ENCODE measurements at places on chromosomes 4 and X.

- DNase-seq: no peak
Measured at GRCh38 chrX:109878236-109878635, 124.7 kb upstream of the TMEM164 start.

GRCh38 chrX:20974326-20974725, 399.9 kb upstream of the CNKSR2 start:
- no peak for DNase-seq

- DNase-seq: peak; percentile 54
Measured at GRCh38 chr4:137994853-137995252, 247.3 kb downstream of the SLC7A11 start.

GRCh38 chr4:189869236-189869635, 71.4 kb upstream of the FRG1 start:
- DNase-seq: no peak

DNA sequence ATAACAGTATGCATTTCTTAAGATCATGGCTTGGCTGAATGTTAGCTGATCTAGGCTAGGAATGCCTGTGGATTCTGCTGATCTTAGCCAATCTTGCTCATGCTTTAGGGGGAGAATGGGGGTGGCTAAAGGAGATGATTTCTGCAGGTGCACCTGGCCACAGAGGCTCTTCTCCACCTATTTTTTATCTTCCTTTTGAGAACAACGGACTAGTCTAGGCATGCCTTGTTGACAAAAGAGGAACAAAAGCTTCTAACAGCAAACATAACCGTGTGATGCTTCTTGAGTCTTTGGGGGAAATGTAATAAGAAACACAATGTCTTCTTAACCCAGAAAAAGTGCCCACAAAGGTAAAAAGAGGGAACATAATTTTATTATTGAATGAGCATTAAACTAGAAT, 743.5 kb downstream of the ARAP2 start:
- DNase-seq: no peak

DNA sequence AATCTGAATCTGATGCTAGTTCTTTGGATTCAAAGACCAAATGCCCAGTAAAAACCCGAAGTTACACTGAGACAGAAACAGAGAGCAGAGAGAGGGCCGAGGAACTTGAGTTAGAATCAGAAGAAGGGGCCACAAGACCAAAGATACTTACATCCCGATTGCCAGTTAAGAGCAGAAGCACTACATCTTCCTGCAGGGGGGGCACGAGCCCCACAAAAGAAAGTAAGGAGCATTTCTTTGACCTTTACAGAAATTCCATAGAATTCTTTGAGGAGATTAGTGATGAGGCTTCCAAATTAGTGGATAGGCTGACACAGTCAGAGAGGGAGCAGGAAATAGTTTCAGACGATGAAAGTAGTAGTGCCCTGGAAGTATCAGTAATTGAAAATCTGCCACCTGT, 309.3 kb downstream of the ANK2 start:
- no peak for DNase-seq

DNA sequence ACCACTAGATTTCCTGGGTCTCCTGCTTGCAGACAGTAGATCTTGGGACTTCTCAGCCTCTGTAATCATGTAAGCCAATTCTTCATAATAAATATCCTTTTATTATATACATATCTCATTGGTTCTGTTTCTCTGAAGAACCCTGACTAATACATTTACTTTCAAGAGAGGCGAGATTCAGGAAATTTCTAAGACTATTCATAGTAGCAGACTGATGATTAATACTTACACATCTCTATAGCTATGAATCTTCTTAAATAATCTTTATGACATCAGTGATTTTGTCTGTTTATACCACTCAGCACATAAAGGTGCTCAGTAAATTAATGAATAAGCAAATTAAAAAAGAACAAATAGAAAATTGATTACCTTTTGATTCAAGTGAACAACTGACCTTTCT, 682.3 kb upstream of the GRID2 start:
- no peak for DNase-seq

- DNase-seq: no peak
Measured at GRCh38 chrX:13511944-13512330, 57.5 kb upstream of the EGFL6 start.

GRCh38 chr4:112817933-112818593, 181.1 kb downstream of the LARP7 start:
- DNase-seq: peak; percentile 89

GRCh38 chr4:107743532-107743931, 23.5 kb upstream of the PAPSS1 start:
- no peak for DNase-seq

- peak; percentile 44 for DNase-seq
Measured at GRCh38 chr4:107863850-107864371, 39.2 kb downstream of the SGMS2 start.

GRCh38 chrX:72102126-72102525, 29.6 kb downstream of the RTL5 start:
- no peak for DNase-seq

Data from HFFc6 (cell line).